ENCODE measurements at places on chromosomes 11 and 22. TPM values are rescaled to one million over a fixed set of nuclear protein-coding genes. Genes with fewer than 3 reads are reported as not detected.

GRCh38 chr22:46770151-46770641, 7.7 kb downstream of the TBC1D22A start:
- DNase-seq = no peak
- H3K4me3 ChIP-seq = no peak overlapping the region
- no peak overlapping the region for H3K27ac ChIP-seq
- H3K27me3 ChIP-seq = no peaks in the 10 kb centered on the region
- no peaks in the 10 kb centered on the region for H3K36me3 ChIP-seq

DNA sequence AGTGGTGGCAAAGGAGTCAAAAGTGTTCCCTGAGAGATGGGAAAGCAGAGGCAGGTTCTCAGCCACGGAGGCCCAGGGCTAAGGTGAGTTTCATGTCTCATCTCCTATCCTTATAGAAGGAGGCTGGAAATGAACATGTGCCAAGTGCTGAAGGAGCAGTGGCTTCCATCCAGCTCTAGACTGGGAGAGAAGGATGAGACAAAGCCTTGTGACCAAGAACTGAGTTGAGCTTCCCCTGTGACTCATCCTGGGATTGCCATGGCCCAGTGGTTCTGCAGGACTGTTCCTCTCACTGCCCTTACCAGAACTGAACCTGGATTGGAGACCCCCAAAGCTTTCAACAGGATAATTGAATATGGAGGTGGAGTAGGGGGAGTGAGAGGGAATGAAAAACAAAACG, 16.7 kb upstream of the OR9Q1 start:
- no peaks in the 10 kb centered on the region for H3K4me1 ChIP-seq
- no peaks in the 10 kb centered on the region for H3K36me3 ChIP-seq
- no peak overlapping the region for H3K4me3 ChIP-seq
- no peaks in the 10 kb centered on the region for H3K27me3 ChIP-seq

Gene GLYATL2
- total RNA-seq = not detected

GRCh38 chr11:123509737-123510578, 79.9 kb downstream of the GRAMD1B start:
- no peak for DNase-seq
- no peak overlapping the region for H3K4me3 ChIP-seq
- H3K36me3 ChIP-seq = no peaks in the 10 kb centered on the region
- no peak overlapping the region for H3K27ac ChIP-seq

DNA sequence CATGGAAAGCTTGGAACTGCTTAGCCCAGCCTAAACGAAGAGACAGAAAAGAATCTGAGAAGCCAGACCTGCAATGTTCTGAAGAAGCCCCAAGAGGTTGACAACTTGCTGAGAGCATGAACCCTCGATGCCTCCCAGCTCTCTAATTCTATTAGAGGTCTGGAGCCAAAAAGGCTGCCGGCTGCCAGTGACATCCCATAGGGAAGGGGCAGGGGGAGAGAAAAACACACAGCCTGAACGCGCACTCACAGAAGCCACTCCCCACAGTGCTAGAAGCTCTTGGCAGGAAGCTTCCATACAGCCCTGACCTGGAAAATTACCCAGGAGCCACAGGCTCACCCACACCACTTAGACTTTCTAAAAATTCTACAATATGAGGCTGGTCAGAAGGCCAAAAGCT, 18.3 kb downstream of the POLDIP3 start:
- no peaks in the 10 kb centered on the region for H3K4me1 ChIP-seq
- no peak overlapping the region for H3K27ac ChIP-seq
- H3K36me3 ChIP-seq = peaks cover 10% of the 10 kb centered on the region
- no peak overlapping the region for H3K4me3 ChIP-seq
- no peaks in the 10 kb centered on the region for H3K27me3 ChIP-seq

Gene CNTN5
- not detected for total RNA-seq

DNA sequence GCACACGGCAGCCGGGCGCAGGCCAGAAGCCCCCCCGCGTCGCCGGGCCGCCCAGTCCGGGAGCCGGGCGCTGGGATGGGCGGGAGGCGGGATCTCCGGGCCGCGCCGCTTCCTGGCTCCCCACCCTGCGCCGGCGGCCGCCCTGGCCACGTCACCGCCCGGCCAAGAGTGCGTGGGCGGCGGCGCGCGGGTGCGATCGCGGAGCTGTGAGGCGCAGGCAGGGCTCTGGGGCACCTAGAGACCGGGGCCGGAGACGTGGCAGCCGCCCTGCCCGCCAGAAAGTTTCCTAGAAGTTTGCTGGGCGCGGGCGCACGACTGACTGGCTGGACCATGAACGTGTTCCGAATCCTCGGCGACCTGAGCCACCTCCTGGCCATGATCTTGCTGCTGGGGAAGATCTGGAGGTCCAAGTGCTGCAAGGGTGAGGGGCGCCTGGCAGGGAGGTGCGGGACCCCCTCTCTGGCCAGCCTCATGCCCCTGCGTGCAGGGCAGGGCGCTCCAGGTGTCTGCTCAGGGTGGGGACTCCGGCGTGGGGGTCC, at the start of gene KDELR3:
TSS of gene KDELR3 (plus strand) at position 193 of the 539 bp plus-strand sequence. CDS start at position 331, 138 bp downstream.
- peak within 1 kb of the TSS; percentile 59 for H3K27ac ChIP-seq
- H3K4me3 ChIP-seq = peak within 1 kb of the TSS; percentile 59
- no peaks in the 10 kb centered on the region for H3K27me3 ChIP-seq
- no peaks in the 10 kb centered on the region for H3K36me3 ChIP-seq
- no peak for DNase-seq

Gene PRODH
- 1.4 TPM for total RNA-seq

DNA sequence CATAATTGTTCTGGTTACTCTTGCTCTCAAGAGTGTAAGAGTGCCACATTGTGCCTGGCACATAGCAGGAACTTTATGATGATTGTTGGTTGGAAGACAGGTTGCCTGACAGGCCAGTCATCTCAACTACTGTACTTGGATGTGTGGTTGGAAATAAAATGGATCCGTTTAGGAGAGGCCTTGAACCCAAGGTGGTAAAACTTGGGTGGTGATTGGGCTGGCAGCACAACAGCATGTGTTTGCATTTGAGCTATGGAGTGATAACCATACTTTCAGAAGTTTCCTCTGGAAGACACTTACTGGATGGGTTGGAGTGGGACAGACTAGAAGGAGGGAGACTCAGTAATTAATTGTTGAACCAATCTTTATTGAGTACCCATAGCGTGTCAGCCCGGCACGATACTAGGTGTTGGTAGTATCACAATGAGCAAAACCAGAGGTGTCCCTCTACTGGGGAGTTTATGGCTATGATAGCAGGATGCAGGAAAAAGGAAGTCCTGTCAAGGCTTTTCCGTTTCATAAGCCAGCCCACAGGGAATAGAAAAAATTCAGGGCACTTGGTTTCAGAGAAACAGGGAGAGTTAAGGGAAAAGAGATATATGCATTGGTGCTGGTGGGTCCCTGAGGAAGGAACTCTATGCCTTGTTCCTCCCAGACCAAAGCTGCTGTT, 3.1 kb upstream of the TMEM109 start:
- H3K36me3 ChIP-seq = peaks cover 3% of the 10 kb centered on the region
- no peak for DNase-seq
- 0 out of 2 replicates have a peak, but pooled peaks cover 3% of the 10 kb centered on the region for H3K27me3 ChIP-seq
- H3K27ac ChIP-seq = no peak overlapping the region
- H3K4me1 ChIP-seq = peaks cover 17% of the 10 kb centered on the region

Gene OR5B21
- not detected for total RNA-seq

GRCh38 chr11:45812581-45813548, 7.9 kb downstream of the SLC35C1 start:
- H3K27me3 ChIP-seq = no peaks in the 10 kb centered on the region
- no peaks in the 10 kb centered on the region for H3K4me1 ChIP-seq
- H3K4me3 ChIP-seq = no peak overlapping the region
- no peak for DNase-seq
- H3K27ac ChIP-seq = no peak overlapping the region
- H3K36me3 ChIP-seq = no peaks in the 10 kb centered on the region

DNA sequence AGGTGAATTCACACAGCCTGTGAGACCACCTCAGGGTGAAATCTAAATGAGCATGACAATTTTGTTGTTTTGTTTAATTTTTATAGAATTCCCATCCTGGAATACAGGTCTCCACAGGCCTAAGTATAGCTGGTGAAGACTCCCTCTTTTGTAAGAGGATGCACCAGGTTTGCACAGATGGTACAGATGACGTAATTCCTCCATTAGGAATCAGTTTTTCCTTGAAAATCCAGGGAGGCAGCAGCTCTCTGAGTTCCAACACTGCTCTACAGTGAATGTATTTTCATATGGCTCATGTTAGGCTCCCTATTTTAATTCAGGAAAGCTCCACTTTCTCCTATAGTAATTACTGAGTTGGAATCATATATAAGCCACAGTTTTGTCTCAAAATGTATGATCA, 47.2 kb downstream of the USP28 start:
- H3K27ac ChIP-seq = no peak overlapping the region
- 0 out of 2 replicates have a peak, but pooled peaks cover 3% of the 10 kb centered on the region for H3K36me3 ChIP-seq

- H3K36me3 ChIP-seq = no peaks in the 10 kb centered on the region
- no peaks in the 10 kb centered on the region for H3K27me3 ChIP-seq
- DNase-seq = no peak
- no peak overlapping the region for H3K27ac ChIP-seq
Measured at GRCh38 chr22:29194184-29194583, 11.5 kb upstream of the EMID1 start.

DNA sequence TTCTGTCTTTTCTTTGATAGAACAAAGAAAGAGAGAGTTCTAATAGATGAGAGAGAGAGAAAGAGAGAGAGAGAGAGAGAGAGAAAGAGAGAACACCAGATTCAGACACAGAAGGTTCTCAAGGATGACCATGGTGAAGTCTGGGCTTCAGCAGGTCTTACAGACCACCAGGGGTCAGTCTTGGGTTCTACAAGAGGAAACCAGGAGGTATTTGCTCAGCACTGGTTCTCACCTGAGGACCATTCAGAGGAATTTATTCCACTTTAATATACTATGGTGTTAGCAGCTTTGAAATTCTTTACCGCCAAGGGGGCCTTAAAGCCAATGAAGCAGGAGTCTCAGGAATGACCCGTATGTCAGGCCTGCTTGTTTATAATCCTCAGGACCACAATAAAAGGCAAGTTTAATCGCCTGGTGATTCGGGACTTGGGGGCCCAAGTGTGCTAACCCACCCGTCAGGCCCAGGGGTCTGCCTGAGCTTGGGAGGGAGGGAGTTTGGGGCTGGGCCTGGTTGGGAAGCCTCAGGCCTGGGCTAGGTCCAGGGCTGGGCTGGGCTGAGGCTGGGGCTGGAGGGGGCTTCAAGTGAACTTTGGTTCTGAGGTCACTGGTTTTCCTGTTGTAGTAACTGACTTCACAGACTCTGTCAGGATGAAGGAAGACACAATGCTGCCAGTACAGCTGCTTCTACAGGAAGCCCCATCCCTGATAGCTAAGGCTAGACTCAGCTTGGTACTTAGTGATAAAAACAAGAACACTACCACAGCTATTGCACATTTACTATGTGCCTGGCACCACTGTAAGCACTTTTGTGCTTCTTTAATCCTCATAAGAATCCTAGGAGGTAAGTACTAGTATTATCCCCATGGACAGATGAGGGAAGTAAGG, 179.2 kb upstream of the ZBED5 start:
- no peaks in the 10 kb centered on the region for H3K27me3 ChIP-seq
- no peaks in the 10 kb centered on the region for H3K4me1 ChIP-seq
- no peak overlapping the region for H3K27ac ChIP-seq
- no peaks in the 10 kb centered on the region for H3K36me3 ChIP-seq

DNA sequence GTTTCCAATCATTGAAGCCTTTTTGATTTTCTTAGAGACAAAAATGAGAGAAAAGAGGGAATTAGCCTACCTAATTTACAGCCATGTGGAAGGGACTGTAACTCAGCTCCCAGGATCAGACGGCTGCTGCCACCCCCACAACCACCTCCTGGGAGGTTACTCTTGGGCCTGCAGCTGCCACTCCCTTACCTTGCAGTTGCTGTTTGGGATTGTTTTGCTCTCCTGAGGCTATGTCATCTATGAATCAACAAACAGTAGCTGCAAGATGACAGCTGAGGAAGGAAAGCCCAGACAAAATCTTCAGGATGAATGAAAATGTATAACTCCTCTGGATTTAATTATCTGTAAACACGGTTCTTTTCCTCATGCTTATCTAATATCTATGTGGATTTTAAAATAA, 28.0 kb upstream of the ZC3H12C start:
- no peaks in the 10 kb centered on the region for H3K27me3 ChIP-seq
- no peaks in the 10 kb centered on the region for H3K4me1 ChIP-seq
- no peaks in the 10 kb centered on the region for H3K36me3 ChIP-seq
- DNase-seq = no peak
- no peak overlapping the region for H3K4me3 ChIP-seq
- no peak overlapping the region for H3K27ac ChIP-seq

Gene CREB3L1
- 35.6 TPM for total RNA-seq

Gene TUB
- total RNA-seq = 4.3 TPM

DNA sequence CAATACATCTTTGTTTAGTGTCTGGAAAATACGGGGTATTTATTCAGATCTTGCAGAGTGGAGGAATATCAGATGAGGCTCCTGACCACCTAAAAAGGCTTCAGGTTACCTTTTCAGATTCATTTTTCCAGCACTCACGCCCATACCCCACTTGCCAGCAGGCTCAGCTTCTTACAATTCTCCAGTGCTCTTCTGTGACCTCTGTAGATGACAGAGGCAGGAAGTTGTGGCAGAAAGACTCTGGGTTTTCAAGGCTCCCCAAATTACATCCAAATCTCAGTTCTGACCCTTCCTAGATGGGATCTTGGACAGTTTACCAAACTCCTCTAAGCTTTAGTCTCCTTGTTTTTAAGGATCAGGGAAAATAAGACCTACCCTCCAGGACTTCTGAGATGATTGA, 61.1 kb downstream of the SYTL2 start:
- H3K4me3 ChIP-seq = no peak overlapping the region
- no peak overlapping the region for H3K27ac ChIP-seq
- H3K4me1 ChIP-seq = peaks cover 2% of the 10 kb centered on the region
- H3K27me3 ChIP-seq = no peaks in the 10 kb centered on the region
- H3K36me3 ChIP-seq = no peaks in the 10 kb centered on the region
- DNase-seq = no peak

Gene LRRC75B
- 4.1 TPM for total RNA-seq

DNA sequence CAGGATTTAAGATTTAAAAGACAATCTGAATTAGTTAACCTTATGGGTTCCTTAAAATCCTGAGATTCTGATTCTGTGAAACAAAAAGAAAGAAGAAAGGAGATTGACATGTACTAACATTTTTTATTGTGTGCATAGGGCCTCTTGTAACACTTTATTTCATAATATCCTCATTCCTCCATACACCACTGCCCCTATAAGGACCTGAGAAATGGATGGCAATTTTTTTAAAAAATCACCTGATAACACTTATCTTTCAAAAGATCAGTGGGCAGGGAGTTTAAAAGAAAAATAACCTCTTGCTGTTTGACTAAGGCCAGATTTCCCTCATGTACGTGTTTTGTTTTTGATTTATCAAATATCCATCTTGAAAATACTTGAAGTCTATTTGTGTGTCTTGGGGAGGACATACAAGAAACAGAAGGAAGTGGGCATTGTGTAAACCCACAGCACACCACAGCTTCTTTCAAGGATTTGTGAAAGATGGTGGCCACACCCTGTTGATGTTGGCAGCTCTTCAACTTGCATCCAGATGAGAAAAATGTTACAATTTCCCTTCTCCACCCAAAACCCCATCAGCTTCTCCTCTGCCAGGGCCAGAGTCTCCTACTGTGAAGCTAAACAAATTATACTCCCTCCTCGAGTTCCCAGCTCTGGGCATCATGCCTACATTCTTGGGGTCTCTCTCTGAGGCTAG, 35.0 kb upstream of the MPEG1 start:
- no peak overlapping the region for H3K4me3 ChIP-seq
- H3K36me3 ChIP-seq = no peaks in the 10 kb centered on the region
- no peak overlapping the region for H3K27ac ChIP-seq
- no peaks in the 10 kb centered on the region for H3K27me3 ChIP-seq
- H3K4me1 ChIP-seq = no peaks in the 10 kb centered on the region

Gene HOATZ
- not detected for total RNA-seq
